ENCODE measurements at places on chromosomes 2 and 18.

DNA sequence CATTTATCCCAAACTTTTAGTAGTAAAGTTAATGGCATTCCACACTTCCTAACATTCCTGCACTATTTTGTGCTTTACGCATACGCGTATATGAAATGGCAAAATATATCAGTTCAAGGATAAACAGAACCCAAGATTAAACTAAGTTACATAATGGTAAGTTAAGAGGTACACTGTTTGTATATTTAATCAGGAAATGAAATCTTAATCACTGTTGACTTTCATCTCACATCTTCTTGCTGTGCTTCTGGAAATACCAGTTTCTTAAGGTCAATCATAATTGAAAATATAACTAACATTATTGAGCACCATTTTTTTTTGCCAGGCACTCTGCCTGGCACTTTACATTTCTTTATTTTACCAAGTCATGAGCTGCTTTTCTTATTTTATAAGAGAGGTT, 565.2 kb downstream of the LRP1B start:
- no peaks in the 10 kb centered on the region for H3K27me3 ChIP-seq
- H3K36me3 ChIP-seq, result no peaks in the 10 kb centered on the region
- DNase-seq, result no peak
- H3K4me3 ChIP-seq, result no peak overlapping the region
- H3K27ac ChIP-seq, result no peak overlapping the region

GRCh38 chr2:120937686-120938044, 202.0 kb downstream of the GLI2 start:
- no peak overlapping the region for H3K27ac ChIP-seq
- peaks cover 7% of the 10 kb centered on the region for H3K36me3 ChIP-seq
- H3K27me3 ChIP-seq, result peaks cover 20% of the 10 kb centered on the region
- peaks cover 88% of the 10 kb centered on the region for H3K4me1 ChIP-seq

GRCh38 chr2:203225423-203226039, 13.3 kb upstream of the CYP20A1 start:
- no peaks in the 10 kb centered on the region for H3K36me3 ChIP-seq
- peak; percentile 30 for DNase-seq
- no peak overlapping the region for H3K4me3 ChIP-seq
- no peak overlapping the region for H3K27ac ChIP-seq
- no peaks in the 10 kb centered on the region for H3K27me3 ChIP-seq

GRCh38 chr2:222427646-222428301, 3.4 kb downstream of the SGPP2 start:
- H3K4me3 ChIP-seq, result no peak overlapping the region
- H3K36me3 ChIP-seq, result peaks cover 9% of the 10 kb centered on the region
- peak overlapping the region; percentile 51 for H3K27ac ChIP-seq
- H3K27me3 ChIP-seq, result peaks cover 69% of the 10 kb centered on the region

DNA sequence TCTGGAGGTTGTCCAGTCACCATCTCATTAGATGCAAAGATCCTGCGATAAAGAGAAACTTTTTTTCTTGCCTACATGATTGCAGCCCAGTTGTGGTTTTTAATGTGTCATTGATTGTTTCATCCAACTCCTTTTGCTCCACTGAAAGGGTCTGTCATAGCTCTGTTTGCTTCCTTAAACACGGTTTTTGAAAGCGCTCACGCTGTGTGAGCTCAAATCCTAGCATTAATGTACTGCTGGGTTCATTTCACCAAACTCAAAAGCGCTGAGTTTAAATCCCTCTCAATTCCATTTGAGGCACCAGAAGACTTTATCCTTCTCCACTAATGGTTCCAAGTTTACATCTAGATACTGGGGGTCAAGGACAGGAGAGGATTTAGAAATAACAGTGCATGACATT, 53.6 kb downstream of the CDK15 start:
- DNase-seq, result no peak
- H3K4me3 ChIP-seq, result peak overlapping the region; percentile 23
- H3K27me3 ChIP-seq, result no peaks in the 10 kb centered on the region
- H3K27ac ChIP-seq, result peak overlapping the region; percentile 66
- H3K36me3 ChIP-seq, result no peaks in the 10 kb centered on the region

GRCh38 chr2:97935719-97936161, 60.0 kb downstream of the TMEM131 start:
- DNase-seq, result peak; percentile 9
- peaks cover 52% of the 10 kb centered on the region for H3K4me1 ChIP-seq
- H3K36me3 ChIP-seq, result peaks cover 23% of the 10 kb centered on the region
- peak overlapping the region; percentile 97 for H3K27ac ChIP-seq
- H3K4me3 ChIP-seq, result peak overlapping the region; percentile 65
- no peaks in the 10 kb centered on the region for H3K27me3 ChIP-seq

DNA sequence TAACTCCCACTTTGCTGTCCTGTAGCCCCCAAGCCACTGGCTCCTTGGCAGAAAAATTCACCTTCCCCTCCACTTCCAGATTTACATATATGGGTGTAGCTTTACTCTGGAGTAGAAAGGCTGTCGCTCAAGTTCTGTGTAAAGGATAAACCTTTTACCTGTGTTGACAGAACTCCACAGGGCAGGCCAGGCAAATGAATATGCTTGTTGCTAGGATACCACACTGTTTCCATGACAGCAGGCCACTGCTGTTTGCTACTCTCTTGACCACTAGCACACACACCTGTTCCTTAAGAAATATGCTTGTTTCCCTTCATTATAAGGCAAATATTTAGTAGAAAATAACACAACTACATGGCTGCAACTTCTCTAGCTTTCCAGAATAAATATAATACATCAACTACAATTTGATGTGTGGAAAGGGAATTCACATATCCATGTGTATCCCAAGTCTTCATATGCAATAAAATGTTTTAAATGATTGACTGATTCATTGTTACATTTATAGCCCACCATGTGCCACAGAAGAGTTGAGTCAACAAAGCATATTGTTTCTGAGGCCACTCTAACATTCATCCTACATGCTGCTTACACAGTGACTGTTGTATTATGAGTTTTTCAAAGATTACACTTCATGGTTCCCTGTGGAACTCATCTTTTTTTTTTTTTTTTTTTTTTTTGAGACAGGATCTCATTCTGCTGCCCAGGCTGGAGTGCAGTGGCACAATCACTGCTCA, 56.2 kb upstream of the ROCK1 start:
- peaks cover 7% of the 10 kb centered on the region for H3K27me3 ChIP-seq
- H3K36me3 ChIP-seq, result peaks cover 4% of the 10 kb centered on the region
- no peaks in the 10 kb centered on the region for H3K4me1 ChIP-seq
- H3K27ac ChIP-seq, result peak overlapping the region; percentile 8

GRCh38 chr2:127362971-127363370, 24.8 kb downstream of the MAP3K2 start:
- H3K4me1 ChIP-seq, result peaks cover 22% of the 10 kb centered on the region
- no peak for DNase-seq
- H3K4me3 ChIP-seq, result no peak overlapping the region
- no peak overlapping the region for H3K27ac ChIP-seq
- H3K27me3 ChIP-seq, result peaks cover 2% of the 10 kb centered on the region

GRCh38 chr2:118577202-118577601, 270.2 kb downstream of the EN1 start:
- peaks cover 16% of the 10 kb centered on the region for H3K27me3 ChIP-seq
- H3K36me3 ChIP-seq, result no peaks in the 10 kb centered on the region
- H3K4me1 ChIP-seq, result peaks cover 59% of the 10 kb centered on the region
- DNase-seq, result no peak
- no peak overlapping the region for H3K4me3 ChIP-seq
- no peak overlapping the region for H3K27ac ChIP-seq

All from nephron progenitor cell (in vitro differentiated cells).